Astrocyte of the spinal cord (primary cell): ENCODE measurements at places on chromosomes 2 and 18.

DNA sequence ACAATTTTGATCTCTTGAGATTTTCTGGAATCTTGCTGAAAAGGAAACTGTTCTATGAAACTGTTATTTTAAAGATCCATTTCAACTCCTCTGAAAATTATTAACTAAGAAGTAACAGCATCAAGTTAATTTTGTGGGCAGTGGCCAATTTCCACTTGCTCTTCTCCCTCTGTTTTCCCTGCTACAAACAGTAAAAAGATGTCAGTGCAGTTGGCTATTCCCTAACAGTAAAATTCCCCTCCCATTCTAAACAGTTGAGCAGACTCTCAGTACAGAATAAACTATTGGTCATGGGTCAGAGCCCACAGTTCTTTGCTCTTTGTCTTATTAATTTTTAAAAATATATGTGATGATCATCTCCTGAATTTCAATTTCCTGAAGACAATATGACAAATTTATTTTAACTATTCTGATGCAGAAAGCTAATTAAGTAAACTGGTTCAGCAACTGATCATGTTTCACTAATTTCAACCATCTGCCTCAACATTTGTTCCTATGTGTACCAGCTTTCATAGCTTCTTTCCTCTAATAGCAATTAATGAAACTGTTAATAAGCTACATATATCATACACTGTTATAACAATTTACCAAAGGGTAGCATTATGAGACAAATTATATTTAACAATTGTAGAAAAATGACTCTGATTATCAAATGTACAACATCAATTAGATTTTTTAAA is 41.1 kb upstream of the GALNT5 start:
- DNase-seq, result no peak

DNA sequence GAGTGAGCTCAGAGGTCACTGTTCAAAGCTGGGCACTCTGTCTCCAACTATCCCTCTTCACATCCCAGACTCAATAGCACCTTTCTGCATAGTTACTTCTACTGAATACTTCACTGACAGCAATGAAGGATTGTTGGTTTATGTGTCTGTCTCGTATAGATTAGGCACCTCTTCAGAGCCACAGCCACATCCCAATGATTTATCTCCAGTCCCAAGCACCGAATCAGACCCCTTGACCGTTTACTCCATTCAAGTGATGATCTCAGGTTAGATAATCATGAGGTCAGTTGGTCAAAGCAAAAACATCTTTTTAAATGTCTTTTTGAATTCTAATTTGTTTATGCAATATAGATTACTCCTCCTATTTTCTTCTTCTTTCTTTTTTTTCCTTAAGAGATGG is 14.7 kb downstream of the NEDD4L start:
- no peak for DNase-seq

DNA sequence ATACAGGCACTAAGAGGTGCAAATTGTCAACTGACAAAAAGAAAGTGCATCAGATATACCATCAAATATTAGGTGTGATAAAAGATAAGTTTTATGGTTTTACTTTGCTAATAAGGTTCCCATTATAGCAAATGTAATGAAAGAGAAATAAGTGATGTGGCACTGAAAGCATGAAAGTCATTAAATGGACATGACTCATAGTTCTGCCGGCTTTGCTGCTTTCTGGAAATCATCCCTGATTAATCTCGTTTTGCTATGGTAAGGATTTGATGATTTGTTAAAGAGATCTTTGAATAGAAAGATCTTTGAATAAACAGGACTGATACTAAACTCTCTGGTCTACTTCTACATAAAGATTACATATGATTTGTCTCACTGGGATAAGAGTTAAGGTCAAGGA is 72.7 kb downstream of the CLIP4 start:
- peak; percentile 48 for DNase-seq

- peak; percentile 79 for DNase-seq
Observed at GRCh38 chr2:26735097-26735496, 29.0 kb upstream of the SLC35F6 start.

- no peak for DNase-seq
Observed at GRCh38 chr2:159484532-159484931, 131.8 kb downstream of the BAZ2B start.

GRCh38 chr2:40470822-40471813 is 19.2 kb upstream of the SLC8A1 start:
- no peak for DNase-seq

DNA sequence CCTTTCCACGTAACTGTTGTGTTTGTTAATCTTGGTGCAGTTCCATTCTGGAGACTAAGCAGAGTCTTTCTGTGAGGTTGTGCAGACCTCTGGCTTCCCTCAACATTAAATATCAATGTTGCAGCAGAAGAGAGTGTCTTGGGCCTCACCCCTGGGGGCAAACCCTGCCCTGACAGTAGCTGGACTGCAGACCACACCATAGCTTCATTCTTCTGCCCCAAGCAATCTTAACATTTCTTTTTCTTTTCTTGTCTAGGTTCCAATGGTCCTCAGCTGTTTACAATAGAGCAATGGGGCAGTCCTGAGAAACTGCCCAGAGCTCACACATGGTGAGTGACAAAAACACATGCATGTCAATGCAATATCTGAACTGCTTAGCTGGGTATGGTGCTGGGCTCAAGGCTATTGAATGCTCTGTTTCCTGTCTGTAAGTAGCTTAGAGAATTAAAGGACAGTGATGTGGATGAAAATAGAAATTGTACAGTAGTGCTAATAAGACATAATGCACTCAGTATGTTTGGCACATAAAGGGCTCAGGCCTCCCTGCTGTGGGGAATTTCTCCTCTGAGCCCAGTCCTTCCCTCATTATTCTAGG is 237.6 kb downstream of the ALPK2 start:
- no peak for DNase-seq

GRCh38 chr18:26133652-26134051 is at the start of gene PSMA8:
TSS of gene PSMA8 (plus strand) at chr18:26133869. CDS start at chr18:26133966, 97 bp downstream.
- DNase-seq, result no peak

- DNase-seq, result no peak
Observed at GRCh38 chr2:195819276-195819675, 162.2 kb downstream of the SLC39A10 start.

DNA sequence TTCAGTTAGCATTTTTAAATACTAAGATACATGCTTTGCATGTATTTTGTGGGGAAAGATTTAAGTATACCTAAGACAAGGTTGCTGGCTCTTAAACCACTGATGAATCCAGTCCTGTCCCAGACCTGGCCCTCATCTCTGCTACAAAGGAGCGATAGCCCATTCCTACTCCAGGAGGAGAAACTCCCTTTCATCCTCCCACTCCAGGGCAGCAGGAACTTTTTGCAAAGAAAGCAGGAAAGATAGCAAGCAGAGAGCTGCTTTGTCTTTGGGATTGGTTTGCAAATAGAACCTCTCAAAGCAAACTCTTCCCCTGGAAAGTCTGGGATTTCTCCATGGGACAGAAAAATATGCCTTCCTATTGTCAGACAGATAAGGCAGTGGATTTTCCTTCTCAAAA is 43.6 kb upstream of the COPS8 start:
- DNase-seq, result no peak

DNA sequence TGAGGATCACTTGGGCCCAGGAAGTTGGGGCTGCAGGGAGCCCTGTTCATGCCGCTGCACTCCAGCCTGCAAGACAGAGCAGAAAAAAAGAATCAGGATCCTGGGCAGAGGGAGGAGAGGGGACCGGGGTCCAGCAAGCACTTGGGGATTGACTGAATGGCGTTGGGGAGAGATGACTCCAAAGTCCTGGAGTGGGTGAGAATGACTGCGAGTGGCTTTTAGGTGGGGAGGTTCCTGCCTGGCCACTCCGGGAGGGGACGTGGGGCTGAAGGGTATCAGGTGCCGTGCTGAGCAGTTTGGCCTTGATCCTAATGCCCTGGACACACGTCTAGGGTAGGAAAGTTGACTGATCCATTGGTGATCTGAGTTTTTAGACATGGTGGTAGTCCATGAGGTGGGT is 3.5 kb upstream of the NFATC1 start:
- DNase-seq, result no peak

GRCh38 chr18:28439870-28440269 is 262.9 kb upstream of the CDH2 start:
- no peak for DNase-seq

DNA sequence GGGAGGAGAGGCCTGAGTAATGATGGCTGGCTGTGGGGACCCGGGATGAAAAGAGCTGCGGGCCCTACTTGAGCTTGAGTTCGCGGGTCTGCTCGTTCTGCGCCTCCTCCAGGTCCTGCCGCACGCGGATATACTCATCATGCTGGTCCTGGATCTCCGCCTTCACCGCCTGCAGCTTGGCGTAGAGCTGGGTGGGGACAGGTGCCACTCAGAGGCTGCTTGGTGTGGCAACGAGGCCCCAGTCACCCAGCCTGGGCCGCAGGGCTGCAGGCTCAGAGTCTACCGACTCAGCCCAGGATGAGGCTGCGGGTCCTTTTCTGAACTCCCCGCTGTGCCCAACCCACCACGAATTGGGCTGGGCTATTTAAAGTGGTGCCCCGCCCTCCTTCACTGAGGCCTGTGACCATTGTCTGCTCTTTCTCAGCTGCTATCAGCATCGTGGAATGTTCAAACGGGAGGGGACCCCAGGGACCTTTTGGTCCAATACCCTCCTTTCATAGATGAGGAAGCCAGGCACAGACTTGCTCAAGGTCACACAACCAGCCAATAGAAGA is 28.0 kb downstream of the KIF3C start:
- DNase-seq, result no peak

- DNase-seq, result no peak
Observed at GRCh38 chr2:98507461-98507860, 62.8 kb downstream of the INPP4A start.

DNA sequence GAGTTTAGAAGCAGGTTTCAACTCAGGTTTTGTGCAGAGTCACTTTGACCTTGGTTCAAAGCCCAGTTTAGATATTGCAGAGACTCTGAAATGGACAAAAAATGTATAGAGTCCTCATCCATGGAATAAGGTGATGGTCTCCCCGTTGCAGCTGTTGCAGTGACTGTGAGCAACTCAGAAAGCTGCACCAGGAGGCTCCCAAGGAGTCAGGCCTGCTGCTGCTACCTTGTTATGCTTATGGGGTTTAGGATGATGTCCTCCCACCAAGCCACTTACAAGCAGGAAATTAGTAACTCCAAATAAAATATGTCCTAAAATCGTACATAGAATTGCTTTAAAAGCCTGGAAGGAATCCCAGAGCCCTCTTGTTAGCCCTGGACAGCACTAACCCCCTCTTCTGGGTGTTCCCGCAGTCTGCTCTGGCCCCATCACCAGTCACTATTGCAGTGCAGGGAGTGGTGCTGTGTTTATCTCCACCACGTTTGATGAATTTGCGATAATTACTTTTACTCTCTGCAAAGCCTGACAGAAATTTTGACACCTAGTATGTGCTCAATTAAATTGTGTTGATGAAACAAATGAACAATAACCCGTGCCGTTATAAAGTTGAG is 189.0 kb downstream of the CNTNAP5 start:
- no peak for DNase-seq

- no peak for DNase-seq
Observed at GRCh38 chr2:204545861-204546735, 823 bp downstream of the PARD3B start.

- peak; percentile 51 for DNase-seq
Observed at GRCh38 chr2:172461591-172462372, 34.4 kb downstream of the ITGA6 start.

- peak; percentile 4 for DNase-seq
Observed at GRCh38 chr18:21452276-21452780, 148.2 kb downstream of the ESCO1 start.

DNA sequence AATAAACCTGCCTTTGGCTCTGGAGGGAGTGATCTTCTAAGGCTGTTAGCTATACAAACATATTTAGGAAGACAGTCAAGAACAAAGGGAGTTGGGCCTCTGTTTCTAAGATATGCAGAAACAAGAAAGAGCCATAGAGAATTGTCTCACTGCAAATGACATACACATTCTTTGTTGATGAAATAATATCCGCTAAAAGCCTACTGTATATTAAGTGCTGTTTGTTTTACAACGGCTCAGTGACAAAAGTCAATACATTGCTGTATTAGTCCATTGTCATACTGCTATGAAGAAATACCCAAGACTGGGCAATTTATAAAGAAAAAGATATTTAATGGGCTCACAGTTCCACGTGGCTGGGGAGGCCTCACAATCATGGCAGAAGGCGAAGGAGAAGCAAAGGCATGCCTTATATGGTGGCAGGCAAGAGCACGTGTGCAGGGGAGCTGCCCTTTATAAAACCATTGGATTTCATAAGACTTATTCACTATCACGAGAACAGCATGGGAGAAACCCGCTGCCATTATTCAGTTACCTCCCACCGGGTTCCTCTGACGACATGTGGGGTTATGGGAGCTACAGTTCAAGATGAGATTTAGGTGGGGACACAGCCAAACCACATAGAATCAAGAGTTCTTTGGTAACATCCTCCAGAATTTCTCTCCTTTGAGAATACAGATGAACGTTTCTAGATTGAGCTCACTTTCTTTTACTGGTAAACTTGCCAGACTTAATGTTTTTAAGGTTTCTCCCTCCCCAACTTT is 157.8 kb downstream of the PIK3C3 start:
- peak; percentile 19 for DNase-seq

DNA sequence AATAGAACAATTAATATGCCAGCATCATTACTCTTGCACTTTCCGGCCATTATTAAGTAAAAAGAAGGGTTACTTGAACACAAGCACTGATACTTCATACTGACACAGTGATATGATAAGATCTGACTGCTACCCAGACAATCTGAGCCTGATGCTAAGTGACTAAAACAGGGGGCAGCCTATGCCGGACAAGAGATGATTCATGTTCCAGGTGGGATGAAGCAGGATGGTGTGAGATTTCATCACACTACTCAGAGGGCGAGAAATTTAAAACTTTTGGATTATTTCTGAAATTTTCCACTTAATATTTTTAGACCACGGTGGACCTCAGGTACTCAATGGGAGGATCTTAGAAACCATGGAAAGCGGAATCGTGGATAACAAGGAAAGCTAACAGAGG is 61.7 kb downstream of the LIPG start:
- no peak for DNase-seq

- DNase-seq, result no peak
Observed at GRCh38 chr18:61549889-61550288, 216.7 kb downstream of the CDH20 start.

GRCh38 chr2:235087832-235088495 is 136.1 kb downstream of the SH3BP4 start:
- no peak for DNase-seq

GRCh38 chr2:234954551-234954992 is 2.8 kb downstream of the SH3BP4 start:
- DNase-seq, result peak; percentile 61

GRCh38 chr2:195520671-195521155 is 136.3 kb upstream of the SLC39A10 start:
- DNase-seq, result peak; percentile 98

DNA sequence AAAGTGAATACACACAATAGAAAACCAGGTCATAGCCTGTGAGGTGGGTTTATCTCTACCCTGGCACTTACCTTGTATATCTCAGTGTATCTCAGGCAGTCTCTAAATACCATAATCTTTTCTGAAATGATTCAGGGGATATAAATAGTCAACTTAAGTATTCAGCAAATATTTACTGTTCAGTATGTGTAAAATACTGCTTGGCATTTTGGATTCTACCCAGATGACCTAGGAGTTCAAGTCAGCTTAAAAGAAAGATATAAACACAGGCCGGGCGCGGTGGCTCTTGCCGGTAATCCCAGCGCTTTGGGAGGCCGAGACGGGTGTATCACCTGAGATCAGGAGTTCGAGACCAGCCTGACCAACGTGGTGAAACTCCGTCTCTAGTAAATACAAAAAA is 23.8 kb downstream of the GRHL1 start:
- no peak for DNase-seq

GRCh38 chr2:5908071-5908470 is 215.9 kb downstream of the SOX11 start:
- peak; percentile 42 for DNase-seq

- no peak for DNase-seq
Observed at GRCh38 chr2:6535572-6535971, 330.1 kb downstream of the CMPK2 start.

GRCh38 chr2:151161821-151162551 is 99.7 kb downstream of the RBM43 start:
- peak; percentile 16 for DNase-seq
